RWPE1 (cell line): ENCODE measurements at places on chromosomes 11 and 22.

DNA sequence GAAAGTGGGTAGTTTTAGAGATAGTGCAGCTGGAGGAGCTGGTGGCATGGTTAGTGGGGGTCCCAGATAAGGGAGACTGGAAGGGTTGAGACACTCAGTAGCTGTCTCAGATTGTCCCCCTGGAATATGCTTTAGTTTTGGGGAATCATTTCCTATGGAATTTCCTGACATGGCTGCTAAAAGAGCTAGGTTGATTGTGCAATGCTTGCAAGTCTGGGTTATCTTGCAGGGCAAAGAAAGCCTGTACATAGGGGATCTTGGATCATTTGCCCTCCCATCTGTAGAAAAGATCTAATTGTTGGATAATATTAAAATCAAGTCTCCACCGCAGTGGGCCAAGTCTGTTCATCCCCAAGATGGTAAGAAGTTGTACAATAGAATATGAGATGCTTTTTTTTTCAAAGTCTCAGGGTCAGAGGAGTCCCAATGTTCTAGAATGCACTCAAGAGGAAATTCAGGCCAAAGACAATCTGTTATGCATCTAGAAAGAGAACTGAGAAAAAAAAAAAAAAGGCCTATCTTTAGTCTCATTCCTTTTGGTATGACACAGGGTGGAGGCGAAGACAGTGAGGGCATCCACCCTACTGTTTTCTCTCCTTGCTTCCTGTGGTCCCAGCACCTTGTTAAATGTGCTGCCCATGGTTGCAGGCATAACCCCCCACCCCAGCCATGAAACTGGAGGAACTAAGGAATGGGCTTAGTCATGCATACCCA is 20.2 kb downstream of the MS4A6E start:
- DNase-seq, result no peak

- DNase-seq, result no peak
Measured at GRCh38 chr11:121530257-121530656, 77.5 kb upstream of the SORL1-AS1 start.

DNA sequence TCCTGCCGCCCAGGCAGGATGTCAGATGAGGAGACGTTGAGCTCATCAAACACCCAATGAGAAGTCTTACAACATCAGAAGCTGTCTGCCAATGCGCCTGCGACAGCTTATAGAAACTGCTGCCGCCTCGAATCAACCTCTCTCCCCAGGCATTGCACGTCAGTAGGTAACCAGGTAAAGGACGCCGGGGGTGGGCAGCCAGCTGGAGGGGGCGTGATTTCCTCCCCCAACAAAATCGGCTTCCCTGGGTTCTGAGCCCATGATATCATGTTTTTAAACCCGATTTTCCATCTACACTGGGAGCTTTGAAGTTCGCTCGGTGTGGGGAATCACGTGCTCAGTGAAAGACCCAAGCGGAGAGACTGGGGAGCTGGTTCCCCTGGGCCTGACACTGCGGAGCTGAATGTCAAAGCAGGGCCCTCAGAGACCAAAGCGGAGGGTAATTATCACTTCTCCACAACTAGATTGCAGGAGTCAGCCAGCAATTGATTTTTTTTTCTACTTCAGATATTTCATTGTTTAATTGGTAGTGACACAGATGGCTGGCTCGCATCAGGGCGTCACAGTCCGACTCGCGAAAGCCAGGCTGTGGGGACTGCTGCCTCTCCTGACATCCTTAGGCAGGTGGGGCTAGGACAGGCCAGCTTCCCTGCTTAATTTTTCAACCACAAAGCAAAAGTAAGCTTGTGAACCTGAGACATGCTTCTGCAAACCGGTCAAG is 15.4 kb downstream of the FAM83F start:
- DNase-seq, result no peak

DNA sequence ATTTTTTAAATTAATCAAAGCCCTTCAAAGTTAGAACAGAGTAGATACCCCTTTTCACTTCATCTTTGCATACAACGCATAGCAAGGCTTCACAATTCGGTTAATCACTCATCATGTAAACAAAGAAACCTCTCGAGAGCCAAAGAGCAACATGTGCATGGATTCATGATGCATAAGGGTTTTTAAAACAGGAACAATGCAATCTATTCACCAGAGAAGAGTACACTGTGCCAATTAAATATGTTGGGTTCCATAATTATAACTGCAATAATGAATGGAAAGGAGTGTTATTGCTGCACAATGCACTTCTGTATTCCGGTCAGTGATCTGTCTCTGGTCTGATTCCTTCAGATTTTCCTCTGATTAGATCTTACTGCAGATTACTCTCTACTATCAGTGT is 45.3 kb downstream of the CADM1 start:
- DNase-seq, result no peak

DNA sequence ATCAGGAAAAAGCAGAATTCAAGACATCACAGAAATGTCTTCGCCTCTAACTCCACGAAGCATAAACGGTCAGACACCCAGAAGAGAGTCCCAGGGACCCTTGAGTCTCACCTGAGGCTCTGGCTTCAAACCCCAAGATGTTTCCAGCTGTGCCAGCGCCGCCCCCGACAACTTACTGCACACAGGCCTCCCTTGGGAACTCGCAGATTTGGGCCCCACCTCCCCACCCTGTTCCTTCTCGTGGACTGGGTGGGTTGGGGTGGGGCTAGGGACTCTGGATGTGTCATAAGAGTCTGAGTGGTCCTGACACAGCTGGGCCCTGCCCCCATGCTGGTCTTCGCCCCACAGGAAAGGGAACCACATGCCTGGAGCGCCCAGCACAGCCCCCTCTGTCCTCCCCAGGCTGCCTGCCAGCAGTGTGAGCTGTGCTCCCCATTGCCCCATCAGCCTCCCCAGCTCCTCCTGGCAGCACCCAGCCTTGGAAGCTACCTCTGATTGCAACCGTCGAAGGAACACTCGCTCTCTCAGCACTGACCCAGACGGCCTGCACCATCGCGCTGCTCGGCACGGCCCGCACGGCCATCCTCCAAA is 147.5 kb downstream of the CRYBB2 start:
- DNase-seq, result no peak

GRCh38 chr11:119087747-119088241 is 3.1 kb downstream of the HMBS start:
- DNase-seq, result no peak

DNA sequence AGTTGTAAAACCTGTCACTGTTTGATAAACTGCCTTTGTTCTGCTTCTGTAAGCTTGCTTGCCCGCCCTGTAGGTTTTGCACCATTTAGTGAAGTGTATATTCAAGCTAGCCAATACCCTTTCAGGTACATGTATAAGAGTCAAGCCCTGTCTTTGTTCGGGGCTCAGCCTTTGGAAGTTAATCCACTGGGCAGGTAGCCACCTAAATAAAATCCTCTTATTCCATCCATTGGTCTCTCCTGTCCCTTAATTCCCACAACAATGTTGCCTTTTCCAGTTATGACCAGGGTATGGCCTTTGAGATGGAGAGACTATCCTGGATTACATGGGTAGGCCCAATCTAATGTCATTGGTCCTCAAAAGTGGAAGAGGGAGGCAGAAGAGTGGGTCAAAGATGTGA is 34.0 kb downstream of the NXPE1 start:
- DNase-seq, result no peak

DNA sequence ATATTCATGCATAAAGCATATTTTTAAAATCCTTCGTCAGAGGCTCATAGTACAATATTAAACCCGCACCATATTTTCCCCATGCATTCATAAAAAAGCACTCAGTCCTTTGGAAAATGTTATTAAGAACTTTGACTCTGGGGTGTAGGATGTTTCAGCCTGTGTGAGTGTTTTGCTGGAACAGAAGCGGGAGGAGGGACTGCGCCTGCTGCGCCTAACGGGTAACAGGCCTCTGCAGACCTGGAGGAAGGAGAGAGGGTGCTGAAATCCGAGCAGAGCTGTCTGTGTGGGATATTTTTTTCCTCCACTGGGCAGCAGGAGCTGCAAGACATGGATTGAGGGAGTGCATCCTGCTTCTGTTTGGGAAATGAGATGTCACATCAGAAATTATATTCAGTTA is 483.0 kb downstream of the BRD1 start:
- no peak for DNase-seq

DNA sequence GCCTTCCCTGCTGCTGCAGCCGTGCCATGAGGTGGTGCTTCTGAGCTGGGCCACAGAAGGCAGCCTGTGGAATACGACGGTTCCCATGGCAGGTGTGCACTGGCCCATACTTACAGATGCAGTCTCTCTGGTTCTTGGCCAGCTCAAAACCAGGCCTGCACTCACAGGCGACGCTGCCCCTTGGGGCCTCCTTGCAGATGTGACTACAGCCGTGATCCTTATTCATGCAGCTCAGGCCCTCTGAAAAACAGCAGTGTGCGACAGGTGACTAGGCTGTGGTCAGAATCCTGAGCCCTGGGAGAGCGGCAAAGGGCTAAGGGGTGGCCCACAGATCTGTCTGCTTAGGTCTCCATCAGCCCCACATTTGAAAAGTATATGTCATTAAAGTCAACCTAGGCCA is 22.1 kb downstream of the SCUBE2 start:
- DNase-seq, result no peak

- DNase-seq, result no peak
Measured at GRCh38 chr11:4643076-4643475, 706 bp upstream of the OR51E1 start.

- DNase-seq, result peak; percentile 23
Measured at GRCh38 chr11:79439886-79440570, 802 bp downstream of the TENM4 start.

DNA sequence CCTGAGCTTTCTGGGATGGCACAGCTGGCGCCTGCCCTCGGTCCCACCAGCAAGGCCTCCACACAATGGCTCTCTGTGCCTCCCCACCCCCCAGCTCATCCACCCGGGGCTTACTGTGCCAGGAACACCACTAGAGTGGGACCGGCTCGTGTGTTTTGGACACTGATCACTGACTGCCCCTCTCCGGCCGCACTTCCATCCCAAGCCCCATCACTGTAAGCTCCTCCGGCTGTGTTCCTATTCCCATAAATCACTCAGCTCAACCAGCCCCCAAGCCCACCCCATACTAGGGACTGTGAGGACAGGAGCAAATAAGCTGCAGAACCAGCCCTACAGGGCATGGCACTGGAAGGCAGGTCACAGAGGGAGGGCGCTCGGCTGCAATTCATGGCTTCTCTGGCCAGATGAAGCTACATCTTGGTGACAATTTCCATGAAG is 7.3 kb downstream of the APBB1 start:
- no peak for DNase-seq

- DNase-seq, result peak; percentile 26
Measured at GRCh38 chr11:27977031-27977430, 130.9 kb downstream of the KIF18A start.

DNA sequence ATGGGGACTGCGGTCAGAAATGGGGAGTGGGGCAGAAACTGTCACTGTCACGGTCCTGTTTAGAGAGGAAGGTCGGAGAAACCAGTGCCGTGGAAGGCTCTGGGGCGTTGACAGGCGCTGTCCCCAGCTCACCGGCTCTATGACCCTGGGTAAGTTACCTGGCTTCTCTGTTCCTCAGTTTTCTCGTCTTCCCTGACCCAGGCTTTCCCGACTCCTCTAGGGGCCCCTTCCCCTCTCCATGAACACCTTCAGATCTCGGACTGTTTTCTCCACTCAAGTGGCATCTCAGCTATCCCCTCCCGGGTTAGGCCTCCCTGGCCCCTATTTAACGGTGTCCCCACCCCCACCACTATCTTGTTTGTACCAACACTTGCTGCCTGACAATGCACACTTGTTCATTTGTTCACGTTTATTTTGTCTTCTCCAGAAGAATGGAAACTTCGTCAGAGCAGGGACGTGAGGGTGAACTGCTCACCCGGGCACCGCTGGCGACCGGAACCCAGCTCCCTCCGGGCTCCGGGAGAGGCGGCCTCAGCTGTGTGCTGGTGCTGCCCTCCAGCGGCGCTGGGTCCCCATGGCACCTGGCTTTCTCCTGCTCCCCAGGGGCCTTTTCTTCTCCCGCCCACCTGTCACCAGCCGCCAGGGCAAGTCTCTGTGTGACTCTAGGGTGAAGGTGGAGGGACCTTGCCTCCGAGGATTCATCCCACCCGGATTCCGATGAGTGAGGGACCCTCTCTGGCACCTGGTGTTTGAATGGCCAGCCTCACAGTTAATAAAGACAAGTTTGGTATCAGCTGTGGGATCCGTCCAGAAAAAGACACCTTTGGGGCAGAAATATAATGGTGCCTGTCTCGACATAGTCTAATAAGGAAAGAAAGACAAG is 33.1 kb upstream of the SLC35C1 start:
- peak; percentile 93 for DNase-seq

DNA sequence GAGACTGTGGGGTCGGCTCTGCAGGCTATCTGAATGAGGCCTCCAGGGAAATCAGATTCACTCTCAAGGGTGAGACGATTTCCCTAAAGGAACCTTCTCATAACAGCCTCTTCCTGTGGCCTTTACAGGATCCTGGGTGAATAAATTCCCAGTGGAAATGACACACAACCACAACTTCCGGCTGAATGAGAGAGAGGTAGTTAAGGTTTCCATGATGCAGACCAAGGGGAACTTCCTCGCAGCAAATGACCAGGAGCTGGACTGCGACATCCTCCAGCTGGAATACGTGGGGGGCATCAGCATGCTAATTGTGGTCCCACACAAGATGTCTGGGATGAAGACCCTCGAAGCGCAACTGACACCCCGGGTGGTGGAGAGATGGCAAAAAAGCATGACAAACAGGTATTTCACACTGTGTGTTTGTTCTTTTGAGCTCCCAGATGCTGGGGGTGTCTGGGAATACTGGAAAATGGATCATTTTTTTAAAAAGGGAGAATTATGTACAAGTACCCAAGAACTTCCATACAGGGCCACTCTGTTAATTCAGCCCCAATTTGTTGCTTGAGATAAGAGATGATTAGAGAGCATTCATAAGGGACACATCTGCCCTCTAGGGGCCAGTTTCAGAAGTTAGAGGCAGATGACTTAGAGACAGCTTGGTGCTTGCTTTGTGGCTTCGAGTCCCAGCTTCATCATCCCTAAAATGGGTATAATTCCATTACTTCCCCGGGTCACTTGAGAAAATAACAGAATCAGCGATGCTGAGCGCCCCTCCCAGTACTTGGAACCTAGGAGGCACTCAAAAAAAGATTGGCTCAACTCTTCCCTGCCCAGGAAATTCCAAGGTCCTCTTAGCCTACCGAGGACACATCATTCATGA is 10.2 kb downstream of the SERPIND1 start:
- peak; percentile 17 for DNase-seq

GRCh38 chr11:94150704-94151685 is 22.4 kb downstream of the PANX1 start:
- DNase-seq, result no peak

- no peak for DNase-seq
Measured at GRCh38 chr11:133500936-133501335, 31.4 kb downstream of the OPCML start.

DNA sequence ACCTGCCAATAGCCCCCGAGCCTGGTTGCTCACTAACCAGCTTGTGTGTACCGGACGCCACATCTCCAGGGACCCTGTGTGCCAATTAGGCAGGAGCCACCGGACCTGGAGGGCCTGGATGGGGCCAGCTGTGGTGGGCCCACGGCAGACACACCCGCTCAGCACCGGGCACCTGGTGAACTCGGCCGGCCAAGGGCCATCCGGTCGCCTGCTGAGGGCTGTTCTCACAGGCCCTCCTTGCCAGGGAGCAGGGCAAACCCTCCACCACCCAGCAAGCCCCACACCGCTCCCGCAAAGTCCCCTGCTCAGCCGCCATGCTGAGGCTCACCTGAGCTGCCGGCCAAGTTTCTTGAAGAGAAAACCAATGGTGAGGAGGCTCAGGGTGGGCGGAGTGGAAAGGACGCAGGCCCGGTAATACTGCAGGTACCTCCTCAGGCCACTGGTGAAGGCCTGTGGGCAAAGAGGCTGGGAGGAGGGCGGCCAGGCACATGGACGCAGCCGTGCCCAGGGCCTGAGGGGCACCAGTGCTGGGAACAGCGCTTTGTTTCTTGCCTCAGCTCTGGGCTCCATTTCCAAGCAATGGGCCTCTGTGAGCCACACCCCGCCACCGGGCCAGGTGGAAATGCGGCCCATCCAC is 17.1 kb downstream of the TUBGCP6 start:
- DNase-seq, result no peak
